ENCODE measurements at places on chromosomes 16 and 17.

DNA sequence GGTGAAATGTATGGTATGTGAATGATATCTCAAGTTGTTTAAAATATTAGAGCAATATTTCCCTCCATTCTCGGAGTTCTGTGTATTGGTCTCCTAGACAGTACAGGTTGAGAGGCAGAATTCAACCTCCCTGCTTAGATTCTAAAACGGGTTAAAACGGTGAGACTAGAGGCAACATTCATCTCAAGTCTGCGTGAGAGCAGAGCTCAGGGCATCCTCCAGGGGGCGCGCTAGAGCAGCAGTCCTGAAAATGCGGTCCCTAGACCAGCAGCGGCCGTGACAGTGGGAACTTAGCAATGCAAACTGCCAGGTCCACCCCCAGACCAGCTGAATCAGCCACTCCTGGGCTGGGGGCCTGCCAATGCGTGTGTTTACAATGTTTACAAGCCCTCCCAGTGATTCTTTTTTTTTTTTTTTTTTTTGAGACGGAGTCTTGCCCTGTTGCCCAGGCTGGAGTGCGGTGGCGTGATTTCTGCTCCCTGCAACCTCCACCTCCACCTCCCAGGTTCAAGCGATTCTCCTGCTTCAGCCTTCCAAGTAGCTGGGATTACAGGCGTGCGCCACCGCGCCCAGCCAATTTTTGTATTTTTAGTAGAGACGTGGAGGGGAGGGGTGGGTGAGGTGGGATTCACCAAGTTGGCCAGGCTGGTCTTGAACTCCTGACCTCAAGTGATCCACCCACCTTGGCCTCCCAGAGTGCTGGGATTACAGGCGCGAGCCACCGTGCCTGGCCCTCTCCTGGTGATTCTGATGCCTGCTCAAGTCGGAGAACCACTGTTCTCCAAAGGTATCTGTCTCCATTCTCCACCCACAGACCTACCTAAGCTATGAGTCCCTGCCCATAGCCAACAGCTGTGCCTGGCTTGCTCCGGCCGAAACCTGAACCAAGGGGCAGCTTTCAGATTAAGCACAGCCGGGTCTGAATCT lies 24.2 kb downstream of the KLHL36 start:
- peak; percentile 75 for DNase-seq

DNA sequence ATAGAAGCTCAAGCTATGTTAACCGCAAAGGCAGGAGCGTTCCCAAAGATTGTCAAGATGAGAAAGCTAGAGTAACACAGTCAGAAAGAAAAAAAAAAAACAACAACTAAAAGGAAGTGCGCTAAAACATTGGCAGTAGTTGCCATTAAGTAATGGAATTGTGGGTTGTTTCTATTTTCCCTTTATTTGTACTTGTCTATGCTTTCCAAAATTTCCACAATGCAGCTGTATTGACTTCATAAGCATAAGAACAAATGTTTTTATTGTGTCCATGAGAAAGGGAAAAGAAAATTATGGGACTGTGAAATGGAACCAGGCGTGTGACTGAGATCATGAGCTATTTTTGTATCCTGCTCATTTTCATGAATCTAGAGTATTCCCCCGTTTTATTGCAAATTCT lies 153.4 kb downstream of the TMEM114 start:
- no peak for DNase-seq

- DNase-seq: no peak
Measured at GRCh38 chr16:17470908-17471718, at the start of gene XYLT1. TSS of gene XYLT1 (minus strand) at chr16:17470960. CDS start at chr16:17470796, 164 bp downstream.

- DNase-seq: no peak
Measured at GRCh38 chr17:57559226-57559625, 185.9 kb downstream of the CCDC182 start.

DNA sequence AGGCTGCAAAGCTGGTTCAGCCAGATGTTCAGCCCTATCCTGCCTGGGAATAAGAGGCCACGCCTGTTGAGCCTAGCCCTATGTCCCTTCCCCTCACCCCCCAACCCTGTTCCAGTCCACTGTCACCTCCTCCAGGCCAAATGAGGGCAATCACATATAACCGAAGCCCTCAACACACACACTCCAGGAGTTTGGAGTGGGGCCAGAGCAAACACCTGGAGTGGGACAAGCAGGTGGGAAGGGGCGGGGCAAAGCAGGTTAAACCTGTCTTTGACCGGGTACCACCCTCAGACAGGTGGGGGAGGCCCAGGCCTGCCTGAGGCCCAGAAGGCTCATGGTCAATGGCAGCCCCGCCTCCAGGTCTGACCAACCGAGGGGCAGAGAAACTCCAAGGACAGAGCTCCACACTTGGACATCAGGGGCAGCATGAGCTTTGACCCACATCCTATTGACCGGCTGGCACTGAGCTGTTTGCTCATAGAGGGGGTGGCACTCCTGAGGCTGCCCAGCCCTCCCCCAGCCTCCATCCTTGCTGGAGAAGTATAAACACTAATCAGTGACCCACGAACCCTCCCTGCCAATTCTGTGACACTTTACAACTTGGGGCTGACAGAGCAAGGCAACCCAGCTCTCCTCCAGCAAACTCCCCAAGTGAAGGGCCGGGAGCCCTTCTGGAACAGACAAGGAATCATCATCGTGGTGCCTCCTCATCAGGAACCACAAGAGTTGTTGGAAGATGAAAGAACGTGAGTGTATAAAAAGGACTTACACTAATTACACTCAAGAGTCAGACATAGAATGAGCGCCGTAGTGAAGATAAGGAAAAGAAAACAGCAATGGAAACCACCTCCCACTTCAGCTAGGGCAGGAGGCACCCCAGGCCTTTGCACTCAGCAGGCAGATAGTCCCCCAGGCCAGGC lies 1.5 kb downstream of the ESRP2 start:
- no peak for DNase-seq

DNA sequence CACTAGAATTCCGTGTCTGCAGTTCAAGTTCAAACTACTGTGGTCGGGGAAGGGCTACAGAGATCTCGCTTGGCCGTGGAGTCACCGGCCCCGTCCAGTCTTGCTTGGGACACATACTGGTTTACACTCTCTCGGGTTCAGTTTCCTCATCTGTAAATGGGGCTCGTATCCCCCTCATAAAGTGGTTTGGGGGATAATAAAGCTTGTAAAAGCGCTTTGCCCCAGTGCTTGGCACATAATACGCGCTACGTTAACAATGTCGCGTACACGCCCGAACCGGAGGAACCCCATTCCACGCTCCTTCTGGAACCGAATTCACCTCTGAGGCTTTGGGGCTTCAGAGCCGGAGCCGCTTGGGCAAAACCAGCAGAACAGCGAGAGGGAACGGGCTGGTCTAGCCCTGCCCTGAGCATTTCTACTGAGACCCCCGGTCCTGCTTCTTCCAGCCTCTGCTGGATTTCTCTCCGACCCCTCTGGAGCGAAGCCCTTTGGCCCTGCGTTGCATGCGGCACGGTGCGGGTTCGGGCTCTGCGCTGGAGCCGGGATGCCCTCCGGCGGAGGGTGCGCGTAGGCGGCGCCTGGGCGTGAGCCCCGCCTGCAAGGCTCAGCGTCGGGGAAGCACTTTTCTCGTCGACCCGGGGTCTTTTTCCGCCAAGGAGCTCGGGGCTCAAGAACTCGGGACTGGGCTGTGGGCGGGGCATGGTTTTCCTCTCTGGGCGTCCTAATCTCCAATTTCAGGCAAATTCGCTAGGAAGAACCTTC lies 26.1 kb upstream of the HOXB13 start:
- no peak for DNase-seq

DNA sequence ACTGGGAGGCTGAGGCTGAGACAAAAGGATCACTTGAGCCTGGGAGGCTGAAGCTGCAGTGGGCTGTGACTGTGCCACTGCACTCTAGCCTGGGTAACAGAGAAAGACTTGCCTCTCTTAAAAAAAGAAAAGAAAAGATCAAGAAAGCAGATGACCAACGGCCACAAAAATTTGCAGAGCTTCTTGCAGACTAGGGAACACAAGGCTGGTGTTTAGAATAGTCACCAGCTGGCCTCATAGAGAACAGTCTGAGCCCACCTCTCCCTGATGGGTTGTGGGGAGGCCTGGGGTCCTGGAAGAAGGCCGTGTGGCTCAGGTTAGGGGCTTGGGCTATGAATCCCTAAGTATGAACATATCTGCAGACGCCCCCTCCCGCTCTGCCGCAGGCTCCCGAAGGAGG lies 73.7 kb upstream of the MED9 start:
- DNase-seq: no peak

- DNase-seq: no peak
Measured at GRCh38 chr16:8721336-8722024, 47.1 kb downstream of the ABAT start.

DNA sequence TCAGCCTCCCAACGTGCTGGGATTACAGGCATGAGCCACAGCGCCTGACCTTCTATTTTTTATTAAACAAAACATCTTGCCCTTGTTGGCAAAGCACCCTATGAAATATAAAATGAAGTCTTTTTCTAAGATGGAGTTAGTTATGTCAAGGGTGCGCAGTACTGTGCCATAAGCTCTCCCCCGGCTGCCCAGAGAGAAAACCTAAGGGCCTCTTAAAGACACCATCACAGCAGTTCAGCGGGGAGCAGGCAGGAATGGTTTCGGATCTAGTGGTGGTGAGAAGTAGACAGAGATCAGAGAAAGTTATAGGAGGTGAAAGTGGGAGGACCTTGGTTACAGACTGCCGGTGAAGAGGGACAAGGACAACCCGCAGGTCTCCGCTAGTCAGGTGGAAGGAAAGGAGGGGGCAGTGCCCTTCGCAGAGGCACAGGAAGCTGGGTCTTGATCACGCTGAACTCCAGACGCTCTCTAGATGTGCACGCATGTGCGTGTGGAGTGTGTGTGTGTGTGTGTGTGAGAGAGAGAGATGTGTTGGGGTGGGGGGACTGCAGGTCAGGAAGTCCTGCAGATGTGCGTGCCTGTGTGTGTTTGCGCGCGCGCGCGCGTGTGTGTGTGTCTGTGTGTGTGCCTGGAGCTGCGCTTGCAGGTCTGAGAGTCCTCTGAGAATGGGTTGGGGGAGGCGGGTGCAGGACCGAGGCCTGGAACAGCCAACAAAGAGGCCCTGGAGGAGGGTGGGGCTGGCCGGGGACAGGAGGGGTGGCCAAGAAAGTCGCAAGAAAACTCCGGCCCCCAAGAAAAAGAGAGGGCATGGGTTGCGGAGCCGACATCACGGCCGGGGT lies 748 bp upstream of the CMTM3 start:
- peak; percentile 62 for DNase-seq

DNA sequence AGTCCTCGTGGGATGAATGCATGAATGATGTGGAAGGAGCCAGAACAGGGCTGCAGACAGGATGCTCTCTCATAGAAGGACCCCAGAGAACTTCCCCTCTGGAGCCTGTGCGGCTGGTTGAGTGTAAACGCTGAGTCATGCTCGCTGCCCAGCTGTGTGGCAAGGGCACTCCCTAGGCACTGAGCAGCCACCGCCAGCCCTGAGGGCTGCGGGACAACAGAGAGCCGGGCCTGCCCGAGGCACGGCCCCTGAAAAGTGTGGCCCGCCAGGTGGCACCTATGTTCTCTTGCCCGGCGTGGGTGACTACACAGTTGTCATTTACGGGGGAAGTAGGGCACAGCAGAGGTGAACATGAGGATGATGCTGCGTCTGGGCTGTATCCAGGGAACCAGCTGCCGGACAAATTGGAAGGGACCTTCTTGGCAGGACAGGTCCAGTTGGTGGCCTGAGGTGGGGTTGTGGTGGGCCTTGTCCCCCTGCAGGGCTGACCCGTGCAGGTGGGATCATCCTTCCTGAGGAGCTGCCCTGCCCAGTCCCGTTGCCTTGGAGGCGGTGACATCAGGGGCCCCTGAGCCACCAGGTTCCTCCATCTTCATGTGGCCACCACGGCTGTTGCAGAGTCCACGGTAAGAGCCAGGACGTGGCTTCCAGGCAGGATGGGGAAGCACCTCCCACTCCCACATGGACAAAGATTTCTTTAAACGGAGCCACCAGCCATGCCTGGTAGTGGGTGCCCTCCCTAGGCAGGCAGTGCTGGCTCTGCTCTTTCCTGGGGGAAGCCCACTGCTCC lies 94.8 kb upstream of the CBX4 start:
- DNase-seq: no peak

- DNase-seq: no peak
Measured at GRCh38 chr17:40564195-40564882, 933 bp downstream of the CCR7 start.

- DNase-seq: no peak
Measured at GRCh38 chr17:60390186-60390585, 1.7 kb downstream of the USP32 start.

DNA sequence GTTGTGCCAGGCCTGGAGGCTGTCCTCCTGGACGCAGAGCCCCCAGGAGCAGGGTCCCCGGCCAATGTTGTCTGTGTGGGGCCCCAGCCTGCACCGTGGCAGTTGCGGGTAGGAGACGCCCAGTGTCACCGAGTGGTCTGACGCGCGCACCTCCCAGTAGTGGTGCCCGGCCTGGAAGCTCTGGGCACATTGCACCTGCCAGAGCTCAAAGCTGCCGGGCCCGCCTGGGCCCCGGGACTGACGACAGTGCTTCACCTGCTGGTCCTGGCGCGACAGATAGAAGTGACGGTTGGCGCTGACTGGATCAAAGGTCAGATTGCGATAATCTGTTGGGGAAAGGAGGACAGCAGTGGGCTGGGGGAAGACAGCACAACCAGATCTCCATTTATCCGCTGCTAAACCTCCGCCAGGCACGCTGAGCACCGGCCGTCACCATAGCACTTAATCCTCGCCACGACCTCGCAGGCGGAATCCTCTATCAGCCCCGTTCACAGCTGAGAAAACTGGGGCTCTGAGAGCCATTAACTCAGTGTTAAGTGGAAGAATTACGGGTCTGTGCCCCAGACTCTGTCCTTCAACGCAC lies 5.6 kb downstream of the TRIM65 start:
- no peak for DNase-seq

DNA sequence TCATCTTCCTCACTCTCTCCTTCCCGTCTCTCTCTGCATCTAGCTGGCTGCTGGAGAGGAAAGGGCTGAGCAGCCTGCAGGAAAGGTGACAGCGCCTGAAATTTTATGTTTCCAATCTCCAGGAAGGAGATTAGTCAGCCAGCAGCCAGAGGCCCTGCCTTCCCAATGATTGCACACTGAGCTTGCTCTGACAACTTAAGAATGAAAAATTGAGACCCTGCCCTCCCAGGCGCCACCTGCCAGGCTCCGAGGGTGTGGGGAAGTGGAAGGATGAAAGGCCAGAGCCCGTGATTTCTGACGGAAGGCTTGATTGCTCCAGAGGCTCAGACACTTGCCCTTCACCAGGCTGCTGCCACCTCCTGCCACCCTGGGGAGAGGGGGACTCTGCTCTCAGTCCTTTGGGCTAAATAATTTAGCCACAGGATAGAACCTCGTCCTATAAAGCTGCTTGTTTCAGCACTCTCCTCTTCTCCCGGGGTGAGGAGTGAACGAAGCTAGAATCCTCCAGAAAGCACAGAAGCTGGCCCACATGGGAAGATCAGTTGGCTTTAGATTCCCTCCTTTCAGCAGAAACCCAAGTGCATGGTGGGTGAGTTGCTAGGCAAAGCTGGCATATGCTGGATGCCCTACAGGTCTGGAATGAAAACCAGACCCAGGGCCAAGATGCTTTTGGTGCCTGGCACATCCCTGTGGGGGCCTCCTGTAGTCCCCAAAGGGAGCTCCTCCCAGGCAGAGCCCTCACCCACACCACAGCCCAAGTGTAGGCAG lies 33.5 kb downstream of the GRIN2C start:
- DNase-seq: no peak

GRCh38 chr17:17808706-17809432 lies 27.9 kb downstream of the SREBF1 start:
- DNase-seq: no peak

- no peak for DNase-seq
Measured at GRCh38 chr17:81419319-81419885, 24.1 kb downstream of the BAHCC1 start.

GRCh38 chr17:58249270-58250133 lies 11.1 kb downstream of the LPO start:
- peak; percentile 55 for DNase-seq
